LoVo (cell line): ENCODE measurements at places on chromosomes 2 and 18.

GRCh38 chr2:222293660-222294630 lies 4.9 kb downstream of the PAX3 start:
- no peak for DNase-seq

DNA sequence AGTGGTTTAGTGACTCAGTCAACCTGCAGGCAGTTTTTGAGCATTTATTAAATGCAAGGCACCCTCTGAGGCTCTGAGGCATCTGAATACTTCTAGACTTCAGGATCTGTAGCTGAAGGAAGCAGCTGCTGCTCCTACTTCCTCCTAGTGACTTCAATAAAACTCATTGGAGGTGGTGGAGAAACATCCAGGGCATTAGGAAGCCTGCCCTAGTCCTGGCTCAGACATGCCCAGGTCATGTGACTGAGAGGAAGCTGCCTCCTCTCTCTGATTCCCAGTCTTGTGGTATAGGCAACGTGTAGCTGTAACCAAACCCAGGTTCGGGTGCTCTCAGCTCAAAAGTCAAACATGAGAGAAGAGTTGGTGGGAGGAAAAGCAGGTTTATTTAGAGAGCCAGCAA lies 287.2 kb upstream of the GYPC start:
- no peak for DNase-seq

DNA sequence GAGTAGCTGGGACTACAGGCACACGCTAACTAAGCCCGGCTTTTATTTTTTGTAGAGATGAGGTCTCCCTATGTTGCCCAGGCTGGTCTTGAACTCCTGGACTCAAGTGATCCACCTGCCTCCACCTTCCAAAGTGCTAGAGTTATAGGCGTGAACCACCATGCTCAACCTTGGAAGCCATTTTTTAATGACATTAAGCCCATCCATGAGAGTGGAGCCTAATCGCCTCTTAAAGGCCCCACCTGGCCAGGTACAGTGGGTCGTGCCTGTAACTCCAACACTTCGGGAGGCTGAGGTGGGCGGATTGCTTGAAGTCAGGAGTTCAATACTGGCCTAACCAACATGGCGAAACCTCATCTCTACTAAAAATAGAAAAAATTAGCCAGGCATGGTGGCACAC lies 41.6 kb upstream of the TFCP2L1 start:
- no peak for DNase-seq

- DNase-seq, result no peak
These were observed 141.9 kb downstream of the MGAT5 start for GRCh38 chr2:134395779-134396178.

GRCh38 chr2:185044323-185044874 lies 446.1 kb downstream of the ZNF804A start:
- no peak for DNase-seq

GRCh38 chr2:71003396-71003795 lies 8.7 kb upstream of the TEX261 start:
- no peak for DNase-seq

- peak; percentile 6 for DNase-seq
These were observed 1010.9 kb upstream of the NXPH2 start for GRCh38 chr2:139790807-139791752.

DNA sequence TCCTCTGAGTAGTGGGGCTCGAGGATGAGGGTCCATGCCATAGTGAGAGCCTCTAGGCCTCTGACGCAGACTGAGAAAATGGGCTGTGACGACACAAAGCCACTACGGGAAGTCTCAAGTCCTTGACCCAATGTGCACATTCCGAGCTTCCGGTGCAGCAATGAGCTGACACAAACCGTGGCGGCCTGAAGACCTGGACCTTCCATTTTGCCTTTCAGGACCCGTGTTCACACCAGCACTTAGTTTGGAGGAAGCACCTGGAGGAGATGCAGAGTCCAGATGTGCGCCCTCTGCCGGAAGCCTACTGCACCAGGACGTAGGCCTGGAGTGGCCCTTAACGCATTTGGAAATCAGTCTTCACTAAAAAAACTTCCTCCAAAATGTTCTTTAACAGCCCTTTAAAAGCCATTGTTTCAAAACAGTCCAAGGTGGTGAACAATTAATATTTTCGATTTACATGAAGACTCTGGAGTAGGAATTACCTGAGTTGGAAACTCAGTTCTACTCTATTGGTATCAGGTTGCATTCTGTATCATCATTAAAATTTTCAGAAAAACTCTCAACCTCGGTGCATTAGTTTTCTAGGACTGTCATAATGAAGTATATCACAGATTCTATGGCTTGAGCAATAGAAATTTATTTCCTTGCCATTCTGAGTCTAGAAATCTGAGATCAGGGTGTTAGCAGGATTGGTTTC lies 33.9 kb downstream of the BMP10 start:
- DNase-seq, result peak; percentile 32

DNA sequence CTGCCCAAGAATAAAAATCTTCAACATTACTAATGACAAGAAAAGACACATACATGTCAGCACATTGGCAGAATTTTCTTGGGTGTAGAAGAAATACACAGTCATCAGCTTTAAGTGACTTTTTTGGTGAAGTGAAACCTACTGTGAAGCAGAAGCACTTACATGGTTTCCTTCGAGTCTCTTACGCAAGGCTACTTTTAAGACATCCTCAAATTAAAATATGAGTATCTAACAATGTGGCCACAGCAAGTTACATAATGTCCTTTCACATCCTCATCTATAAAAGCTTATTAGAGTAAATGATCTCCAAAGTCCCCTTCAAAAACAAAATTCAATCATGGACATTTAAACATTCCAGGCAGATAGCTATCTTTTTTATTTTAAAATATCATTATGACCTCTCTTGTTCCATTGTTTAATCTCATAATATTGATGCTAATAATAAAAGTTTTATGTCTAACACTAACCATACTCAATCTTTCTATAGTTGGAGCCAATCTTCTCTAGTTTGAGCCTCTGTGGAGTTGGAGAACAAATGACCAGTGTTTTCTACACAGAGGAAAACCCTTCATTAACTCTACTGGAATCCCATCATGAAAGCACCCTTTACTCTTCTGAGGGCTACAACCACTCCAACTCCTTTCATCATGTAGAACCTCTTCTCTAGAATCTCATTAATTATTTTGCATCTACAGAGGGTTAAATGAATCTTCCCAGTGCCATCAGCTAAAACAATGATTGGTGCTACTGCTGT lies 182.2 kb upstream of the ZFP36L2 start:
- no peak for DNase-seq

DNA sequence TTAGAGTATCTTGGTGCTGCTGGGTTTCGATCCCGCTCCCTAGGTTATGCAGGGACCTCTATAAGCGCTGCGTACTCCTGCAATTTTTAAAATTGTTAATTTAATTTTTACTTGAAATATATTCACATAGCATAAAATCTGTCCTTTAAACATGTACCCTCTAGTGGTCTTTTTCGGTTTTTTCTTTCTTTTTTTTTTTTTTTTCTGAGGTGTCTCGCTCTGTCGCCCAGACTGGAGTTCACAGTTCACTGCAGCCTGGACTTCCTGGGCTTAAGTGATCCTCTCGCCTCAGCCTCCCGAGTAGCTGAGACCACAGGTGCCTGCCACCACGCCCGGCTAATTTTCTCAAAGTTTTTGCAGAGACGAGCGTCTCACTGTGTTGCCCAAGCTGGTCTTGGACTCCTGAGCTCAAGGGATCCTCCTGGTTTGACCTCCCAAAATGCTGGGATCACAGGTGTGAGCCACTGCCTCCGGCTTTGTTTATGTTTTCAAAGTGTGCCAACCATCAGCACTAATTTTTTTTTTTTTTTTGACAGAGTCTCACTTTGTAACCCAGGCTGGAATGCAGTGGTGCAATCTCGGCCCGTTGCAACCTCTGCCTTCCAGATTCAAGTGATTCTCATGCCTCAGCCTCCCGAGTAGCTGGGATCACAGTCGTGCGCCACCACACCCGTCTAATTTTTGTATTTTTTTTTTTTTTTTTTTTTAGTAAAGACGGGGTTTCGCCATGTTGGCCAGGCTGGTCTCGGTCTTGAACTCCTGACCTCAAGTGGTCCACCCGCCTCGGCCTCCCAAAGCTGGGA lies 585 bp upstream of the MOB1A start:
- DNase-seq, result no peak

DNA sequence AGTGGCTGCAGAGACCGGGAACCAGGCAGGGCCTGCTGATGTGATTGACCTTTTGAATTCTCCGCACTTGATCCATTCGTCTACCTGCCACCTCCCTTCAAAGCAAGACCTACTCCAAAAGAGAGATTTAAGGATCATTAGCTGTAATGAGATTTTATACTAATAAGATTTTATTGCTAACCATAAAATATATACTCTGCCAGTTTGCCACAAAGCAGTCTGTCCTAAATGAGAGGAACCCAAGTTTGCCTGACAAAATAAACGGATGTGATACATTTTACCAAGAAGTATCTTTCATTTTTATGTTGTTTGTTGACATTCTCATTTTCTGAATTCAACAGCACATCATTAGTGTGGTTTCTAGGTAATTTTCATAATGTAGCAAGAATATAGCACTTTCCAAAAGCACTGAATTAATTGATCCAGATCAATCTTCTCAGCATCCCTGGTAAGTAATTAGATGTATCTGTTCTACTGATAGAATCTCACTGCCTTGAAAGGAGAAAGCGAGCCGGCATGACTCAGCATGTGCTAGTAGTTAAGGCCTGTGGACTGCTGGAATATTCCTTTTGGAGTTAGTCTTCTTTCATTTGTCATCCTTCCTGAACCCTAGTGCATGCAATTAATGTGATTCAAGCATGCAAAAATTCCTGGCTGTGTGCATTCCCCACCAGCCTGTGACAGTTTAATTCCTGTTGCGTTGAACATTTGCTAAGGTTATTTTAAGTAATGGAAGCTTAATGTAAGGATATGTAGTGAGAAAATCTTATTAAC lies 128.5 kb downstream of the ARL6IP6 start:
- DNase-seq, result no peak

DNA sequence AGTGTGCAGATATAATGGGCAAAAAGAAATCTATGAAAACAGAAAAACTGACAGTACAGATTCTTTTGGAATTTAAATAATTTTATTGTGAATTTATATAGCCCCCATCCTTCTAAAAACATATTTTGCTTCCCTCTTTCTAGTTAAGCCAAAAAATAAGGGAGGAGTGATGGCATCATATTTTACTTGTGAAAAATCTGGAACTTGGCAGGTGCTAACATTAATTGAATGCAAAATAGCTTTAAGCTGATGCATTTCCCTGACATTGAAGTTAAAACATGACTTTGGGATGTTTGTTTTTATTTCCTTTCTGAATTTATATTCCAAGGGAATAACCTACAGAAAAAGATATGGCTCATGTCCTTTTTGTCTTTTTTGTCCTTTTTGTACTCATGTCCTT lies 82.6 kb upstream of the RBM44 start:
- DNase-seq, result no peak

DNA sequence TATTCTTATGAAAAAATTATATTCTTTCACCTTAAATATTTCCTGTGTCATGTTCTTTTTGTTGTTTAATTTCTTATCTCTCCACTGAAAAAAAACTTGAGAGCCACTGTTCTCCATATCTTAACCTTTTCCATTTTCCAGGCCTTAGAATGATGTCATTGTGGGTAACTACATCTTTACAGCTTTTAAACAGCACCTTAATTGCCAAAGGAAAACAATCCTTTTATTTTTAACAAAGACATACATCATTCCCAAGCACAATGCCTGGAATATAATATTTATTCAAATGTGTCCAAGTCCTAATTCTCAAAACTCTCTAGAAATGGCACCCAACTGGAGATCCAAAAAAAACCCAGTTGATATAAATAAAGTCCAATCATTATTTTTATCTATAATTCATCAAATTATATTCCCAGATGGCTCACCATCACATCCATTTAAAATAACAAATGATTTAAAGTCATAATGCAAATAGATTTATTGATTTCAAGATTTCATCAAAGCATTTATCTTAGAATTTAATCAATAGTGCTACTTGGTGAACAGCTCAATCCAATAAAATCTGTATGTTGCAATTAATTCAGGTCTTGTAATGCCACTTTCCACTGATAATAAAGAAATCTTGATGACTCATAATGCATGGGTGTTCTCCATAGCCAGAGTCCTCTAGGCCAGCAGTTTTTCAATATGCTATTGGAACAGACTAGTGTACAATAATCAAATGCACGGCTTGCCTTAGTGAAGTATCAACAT lies 107.1 kb upstream of the MAPRE2 start:
- DNase-seq, result no peak

GRCh38 chr2:134336921-134337320 lies 83.0 kb downstream of the MGAT5 start:
- DNase-seq, result no peak

GRCh38 chr2:111235192-111236015 lies 114.7 kb downstream of the BCL2L11 start:
- no peak for DNase-seq

DNA sequence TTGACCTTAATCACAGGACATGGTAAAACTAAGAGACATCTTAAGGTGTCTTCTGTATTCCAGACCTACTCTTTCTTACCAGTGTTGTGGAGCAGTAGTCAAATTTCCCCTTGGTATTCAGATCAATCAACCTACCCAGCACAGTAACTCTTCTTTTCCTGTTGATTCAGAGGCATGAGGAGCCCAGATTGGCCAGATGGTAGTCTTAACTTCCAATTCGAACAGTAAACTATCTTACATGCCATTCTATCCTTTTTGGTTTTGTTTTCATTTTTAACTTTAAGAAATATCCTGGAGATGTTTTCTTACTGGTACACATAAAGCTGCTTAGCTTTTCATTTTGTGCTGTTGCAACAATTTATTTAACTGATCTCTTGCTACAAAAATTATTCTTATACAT lies 630.3 kb upstream of the PKDCC start:
- DNase-seq, result no peak

GRCh38 chr2:31246184-31246852 lies 12.4 kb downstream of the EHD3 start:
- DNase-seq, result no peak

DNA sequence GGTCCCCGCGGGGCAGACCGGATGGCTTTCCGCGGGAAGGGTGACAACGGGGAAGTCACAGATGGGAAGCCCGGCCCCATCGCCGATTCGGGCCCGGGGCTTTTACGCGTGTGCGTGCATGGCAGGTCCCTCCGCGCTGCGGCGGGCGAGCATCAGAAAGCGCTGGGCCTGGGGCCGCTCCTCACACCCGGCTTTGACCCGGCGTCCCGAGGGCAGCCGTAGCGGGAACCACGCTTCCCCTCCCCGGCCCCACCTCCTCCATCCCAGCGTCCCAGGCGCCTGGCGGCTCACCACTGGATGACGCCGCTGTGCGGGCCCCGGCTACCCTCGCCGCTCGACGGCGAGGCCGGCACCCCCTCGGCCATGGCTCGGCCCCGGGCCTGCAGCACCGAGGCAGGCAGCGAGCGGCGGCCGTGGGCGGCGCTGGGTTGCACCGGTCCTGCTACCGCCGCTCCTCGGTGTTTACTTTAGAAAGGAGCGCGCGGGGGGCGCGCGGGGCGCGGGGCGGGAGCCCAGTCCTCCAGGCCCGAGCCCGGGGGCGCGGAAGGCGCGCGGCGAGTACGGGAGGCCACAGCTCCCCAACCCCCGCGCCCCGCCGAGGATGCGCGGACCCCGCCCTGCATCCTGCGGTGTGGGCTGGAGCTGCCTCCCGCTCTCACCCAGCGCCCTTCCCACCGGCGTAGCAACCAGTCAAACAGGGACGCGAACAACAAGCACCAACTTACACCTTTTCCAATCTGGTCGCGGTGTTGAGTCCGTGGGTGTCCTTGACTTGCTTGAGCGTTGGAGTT lies 806 bp downstream of the RFX8 start:
- no peak for DNase-seq

- DNase-seq, result no peak
These were observed 667.3 kb upstream of the CRIM1 start for GRCh38 chr2:35688309-35688708.

- DNase-seq, result no peak
These were observed 1.1 kb downstream of the TRABD2A start for GRCh38 chr2:84879584-84880394.

- no peak for DNase-seq
These were observed 32.6 kb upstream of the PPP3R1 start for GRCh38 chr2:68284896-68285295.

GRCh38 chr2:135998879-135999278 lies 13.5 kb upstream of the DARS1 start:
- no peak for DNase-seq
